ENCODE measurements at places on chromosomes 4 and X.

DNA sequence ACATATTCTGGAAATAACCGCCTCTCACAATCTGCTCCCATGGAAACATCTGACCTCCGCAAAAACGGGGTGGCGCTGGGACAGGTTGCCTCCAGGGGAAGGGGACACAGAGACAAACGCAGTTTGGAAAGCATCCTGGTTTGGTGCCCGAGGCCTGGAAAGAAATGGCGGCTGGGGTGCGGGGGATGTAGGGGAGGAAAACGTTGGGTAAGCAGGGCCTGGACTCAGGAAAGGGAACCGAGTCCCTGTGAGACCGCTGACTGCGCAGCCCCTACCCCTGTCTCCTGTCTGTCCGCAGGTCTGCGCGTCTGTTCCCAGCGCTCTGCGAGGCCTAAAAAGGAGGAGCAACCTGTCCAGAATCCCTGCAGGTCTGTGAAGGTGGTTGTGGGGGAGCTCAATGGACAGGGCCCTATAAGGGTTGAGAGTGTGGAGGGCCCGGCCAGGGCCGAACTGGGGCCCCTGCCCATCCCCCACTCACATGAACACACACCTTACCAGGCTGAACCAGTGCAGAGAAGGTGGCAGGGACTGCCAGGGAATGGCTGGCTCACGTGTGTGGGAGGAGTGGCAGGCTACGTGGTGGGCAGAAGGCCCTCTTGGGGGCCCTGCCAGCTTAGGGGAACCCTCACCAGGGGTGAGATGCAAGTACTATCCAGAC lies 672 bp downstream of the TCEAL3 start:
- no peak for DNase-seq

DNA sequence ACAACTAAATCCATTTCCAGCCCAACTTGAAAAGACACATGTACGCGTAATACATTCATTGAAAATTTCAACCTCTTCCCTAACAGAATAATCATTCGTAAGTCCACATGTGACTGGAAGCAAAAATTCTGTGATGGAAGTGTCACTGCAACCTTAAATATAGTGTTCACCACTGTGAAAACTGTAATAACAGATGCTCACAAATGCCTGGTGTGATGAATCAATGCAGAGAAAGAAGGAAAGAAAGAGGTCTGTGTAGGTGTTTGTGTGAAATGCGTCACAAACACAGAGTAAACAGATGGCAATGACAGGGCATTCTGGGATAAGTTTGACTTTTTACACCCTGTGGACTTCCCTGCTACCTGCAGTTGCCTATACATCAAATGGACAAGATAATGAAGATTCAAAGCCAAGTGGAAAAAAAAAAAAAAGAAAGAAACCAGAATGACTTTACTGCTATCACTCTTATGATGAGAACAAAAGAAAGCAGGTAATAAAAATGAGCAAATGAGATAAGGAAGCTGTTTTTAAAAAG lies 123.3 kb downstream of the EPHA5 start:
- DNase-seq: no peak

DNA sequence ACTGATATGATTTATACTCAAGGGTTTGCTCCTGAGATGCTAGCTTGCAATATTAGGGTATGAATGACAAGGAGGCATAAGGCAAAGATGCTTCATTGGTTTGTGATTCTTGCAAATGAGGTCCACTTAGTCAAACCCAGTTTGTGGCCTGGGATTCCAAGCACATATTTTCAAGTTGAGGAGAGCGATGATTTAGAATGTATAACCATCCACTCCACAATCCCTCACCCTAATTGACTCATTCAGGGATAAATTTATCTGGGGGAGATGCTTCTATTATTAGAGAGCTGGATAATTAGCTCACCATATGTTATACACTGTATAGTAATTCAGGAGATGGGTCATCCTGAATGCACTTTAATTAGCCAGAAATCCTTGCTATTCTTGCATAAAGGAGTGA lies 118.3 kb upstream of the PUDP start:
- DNase-seq: no peak

GRCh38 chr4:132557660-132558059 lies 591.4 kb upstream of the PCDH10 start:
- DNase-seq: no peak

- DNase-seq: peak; percentile 41
Measured at GRCh38 chrX:106898462-106898861, 4.7 kb downstream of the RIPPLY1 start.

- no peak for DNase-seq
Measured at GRCh38 chrX:31212856-31213748, 141.3 kb upstream of the FTHL17 start.

- no peak for DNase-seq
Measured at GRCh38 chr4:155960522-155960921, 6.9 kb upstream of the CTSO start.

DNA sequence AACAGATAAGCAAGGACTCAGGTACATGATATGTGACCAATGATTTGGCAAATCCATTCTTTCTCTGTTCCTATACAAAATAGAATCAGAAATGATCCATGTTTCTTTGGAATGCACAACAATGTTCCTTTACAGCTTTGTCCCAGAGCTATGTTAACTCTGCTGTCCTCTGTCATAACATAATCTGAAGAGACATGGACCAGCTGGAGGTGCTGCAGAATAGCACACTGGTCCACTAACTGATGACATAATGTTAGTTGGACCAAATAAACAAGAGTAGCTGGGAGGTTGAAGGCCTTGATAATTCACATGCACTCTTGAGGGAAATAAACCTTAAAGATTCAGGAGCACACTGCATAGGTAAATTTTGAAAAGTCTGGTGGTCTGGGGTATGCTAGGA lies 23.0 kb upstream of the DHX15 start:
- DNase-seq: no peak

- peak; percentile 74 for DNase-seq
Measured at GRCh38 chr4:105145156-105145902, 1.3 kb upstream of the TET2 start.

GRCh38 chr4:37732526-37733186 lies 46.5 kb upstream of the RELL1 start:
- no peak for DNase-seq

DNA sequence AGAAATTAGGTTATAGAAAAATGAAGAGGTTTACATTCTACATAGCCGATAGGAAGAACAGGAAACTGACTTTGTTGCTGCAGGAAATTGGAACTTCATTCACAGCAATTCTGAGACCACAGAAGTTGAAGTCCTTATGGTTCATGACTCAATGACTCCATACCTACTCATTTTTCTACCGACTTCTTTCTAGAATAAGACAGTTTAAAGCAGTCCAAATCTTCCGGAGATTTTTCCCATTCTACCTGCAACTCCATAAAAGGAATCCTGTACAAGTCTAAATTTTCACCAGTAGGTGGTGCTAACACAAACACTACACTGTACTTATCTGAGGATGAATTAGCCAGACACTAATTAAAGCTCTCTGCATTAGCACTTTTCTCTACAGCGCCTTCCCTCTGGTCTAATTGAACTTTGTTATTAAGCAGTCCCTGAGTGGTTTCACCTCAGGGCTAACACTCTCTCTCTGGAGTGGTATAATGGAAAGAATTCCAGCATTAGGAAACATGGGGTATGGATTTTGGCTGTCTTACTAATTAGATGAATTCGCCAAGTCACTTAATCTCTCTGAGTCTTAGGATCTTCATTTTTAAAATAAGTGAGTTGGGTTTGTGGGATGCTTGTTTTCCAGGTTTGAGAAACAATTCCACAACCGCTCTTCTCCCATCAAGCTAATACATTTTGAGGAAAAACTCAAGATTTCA lies 167.9 kb downstream of the SMIM20 start:
- peak; percentile 58 for DNase-seq

GRCh38 chr4:181085557-181085956 lies 1157.6 kb upstream of the TENM3 start:
- no peak for DNase-seq

DNA sequence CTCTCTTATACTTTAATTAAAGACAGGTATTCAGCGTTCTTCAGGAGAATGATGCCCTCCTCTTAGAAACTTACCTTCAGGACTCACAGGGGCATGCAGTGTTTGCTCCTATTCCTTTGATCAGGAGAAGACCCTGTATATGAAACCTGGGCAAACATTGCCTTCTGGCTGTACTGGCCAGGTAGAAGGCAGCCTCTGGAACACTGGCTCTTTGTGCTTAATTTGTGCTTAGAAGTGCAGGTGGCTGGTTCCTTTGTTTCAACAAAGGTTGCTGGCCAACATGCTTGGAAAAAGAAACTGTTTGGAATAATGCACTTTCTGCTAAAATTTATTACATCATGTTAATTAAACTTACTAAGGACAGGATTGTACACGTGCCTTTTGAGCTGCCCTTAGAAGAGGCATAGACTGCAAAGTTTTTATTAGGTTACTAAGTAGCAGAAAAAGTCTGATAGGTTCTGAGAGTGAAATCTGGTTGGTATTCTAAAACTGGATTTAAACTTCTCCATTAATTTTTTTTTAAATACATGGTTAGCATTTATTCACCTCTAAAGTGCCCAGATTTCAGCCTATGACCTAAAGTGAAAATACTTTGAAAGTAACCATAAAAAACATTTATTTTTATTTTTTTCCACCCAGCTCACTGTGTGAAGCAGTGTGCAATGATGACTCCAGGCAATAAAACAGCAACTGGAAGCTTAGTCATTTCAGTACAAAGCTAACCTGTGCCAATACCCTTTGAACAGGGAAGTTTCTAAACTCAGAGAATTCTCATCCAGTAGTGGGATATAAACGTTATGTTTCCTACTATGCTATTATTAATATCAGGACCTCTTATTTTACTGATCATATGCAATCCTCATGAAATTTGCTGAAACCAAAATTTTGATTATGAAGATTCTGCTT lies 11.3 kb downstream of the RASSF6 start:
- no peak for DNase-seq

- no peak for DNase-seq
Measured at GRCh38 chr4:7254736-7255487, 62.6 kb downstream of the SORCS2 start.

GRCh38 chr4:86451560-86452330 lies 91.9 kb upstream of the MAPK10 start:
- no peak for DNase-seq

DNA sequence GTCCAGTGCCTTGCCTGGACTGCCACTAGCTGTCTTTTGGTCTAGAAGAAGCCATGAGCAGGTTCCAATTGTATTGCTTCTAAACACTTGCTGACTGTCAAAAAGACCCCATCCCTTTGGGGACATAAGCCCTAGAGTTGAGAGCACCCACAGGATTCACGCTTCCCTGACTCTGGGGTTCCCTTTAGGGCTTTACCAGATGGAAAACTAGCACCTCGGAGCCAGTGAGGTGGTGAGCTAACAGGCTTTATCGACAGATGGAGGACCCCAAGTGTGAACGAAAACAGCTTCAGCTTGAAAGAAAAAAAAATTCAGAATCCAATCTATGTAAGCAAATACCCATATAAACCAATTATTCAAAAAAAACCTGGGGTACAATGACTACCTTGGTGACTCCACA lies 90.8 kb downstream of the NAA11 start:
- no peak for DNase-seq

DNA sequence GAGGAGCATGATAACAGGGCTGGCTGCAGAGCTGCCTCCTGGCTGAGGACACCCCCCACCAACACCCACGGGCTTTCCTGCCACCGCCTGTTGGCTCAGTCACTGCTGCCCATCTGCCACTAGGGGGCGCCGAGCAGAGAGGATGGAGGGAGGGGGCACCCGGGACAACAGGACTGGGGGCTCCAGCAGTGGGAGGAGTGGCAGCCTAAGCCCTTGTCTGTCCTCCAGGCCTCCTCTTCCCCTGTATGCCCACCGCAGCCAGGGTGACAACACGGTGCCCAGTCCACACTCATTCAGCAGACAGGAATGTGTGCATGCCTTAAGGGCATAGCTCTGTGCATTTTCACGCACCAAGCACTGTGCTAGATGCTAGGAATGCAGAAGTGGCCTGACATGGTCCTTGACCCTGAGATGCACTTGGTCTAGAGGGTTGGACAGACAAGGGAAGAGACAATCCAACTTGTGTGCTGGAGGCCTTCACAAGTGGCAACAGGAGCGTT lies 149.9 kb downstream of the AMMECR1 start:
- no peak for DNase-seq

GRCh38 chr4:87375719-87376291 lies 15.2 kb downstream of the HSD17B11 start:
- DNase-seq: peak; percentile 52

GRCh38 chrX:131571348-131571747 lies 27.5 kb downstream of the OR13H1 start:
- DNase-seq: no peak

GRCh38 chr4:5826437-5827107 lies 66.3 kb downstream of the CRMP1 start:
- no peak for DNase-seq

GRCh38 chr4:155331478-155331877 lies 45.3 kb downstream of the MAP9 start:
- DNase-seq: no peak

DNA sequence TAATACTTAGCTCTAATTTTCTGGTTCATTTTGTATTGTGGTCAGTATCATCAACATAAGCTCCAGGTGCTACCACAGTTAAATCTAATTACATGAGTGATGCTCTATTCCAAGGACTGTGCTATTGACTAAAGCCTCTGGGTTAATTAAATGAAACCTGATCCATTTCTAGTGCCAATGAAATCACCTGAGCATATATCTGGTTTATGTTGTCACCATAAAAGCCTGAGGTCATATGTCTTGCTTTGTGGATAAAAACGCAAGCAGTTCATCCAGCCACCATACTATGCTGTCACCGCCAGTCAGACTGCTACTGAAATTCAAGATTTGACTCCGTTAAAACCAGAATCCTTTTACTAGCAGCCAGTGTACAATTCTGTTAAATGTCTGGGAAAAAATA lies 64.2 kb upstream of the ZNF518B start:
- no peak for DNase-seq

GRCh38 chrX:101347859-101348451 lies 587 bp downstream of the TIMM8A start:
- no peak for DNase-seq

DNA sequence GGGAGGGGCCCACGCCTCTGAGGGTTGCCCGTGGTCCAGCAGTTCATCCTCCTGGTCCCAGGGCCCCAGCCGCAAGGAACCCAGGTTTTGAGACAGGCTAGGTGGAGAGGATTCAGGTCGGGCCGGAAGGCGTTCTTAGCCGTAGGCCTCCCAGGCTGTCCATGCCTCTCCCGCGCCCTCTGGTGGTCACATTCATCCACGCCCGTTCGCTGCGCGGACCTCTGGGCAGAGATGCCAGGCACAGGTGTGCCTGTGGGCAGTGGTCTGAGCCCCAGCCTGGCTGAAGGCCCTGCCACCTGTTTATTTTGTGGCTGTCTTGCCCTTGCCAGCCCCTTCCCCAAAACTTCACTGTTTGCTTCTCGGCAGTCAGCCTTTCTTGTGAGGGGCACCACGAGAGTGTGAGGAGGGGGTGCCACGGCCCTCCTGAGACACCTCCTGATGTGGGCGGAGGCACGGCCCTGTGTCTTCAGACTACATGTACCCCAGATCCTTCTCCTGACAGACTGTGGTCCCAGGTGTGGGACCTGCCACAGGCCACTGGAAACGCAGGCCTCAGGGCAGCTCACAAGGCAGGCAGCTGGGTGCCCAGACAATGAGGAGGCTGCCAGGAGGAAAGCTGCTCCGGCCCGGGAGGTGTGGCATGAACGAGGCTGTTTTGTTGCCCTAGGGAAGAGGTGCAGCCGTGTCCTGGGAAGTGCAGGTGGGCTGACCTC lies 5.0 kb downstream of the UVSSA start:
- DNase-seq: peak; percentile 52
